Effector CD8-positive, alpha-beta T cell (primary cell): ENCODE measurements at places on chromosomes 5 and 9.

GRCh38 chr5:53900677-53901076 is 340.2 kb downstream of the NDUFS4 start:
- no peak for DNase-seq

GRCh38 chr9:92968081-92968480 is 20.8 kb downstream of the FGD3 start:
- no peak for DNase-seq

- DNase-seq, result no peak
Observed at GRCh38 chr9:134360897-134361296, 34.6 kb downstream of the RXRA start.

DNA sequence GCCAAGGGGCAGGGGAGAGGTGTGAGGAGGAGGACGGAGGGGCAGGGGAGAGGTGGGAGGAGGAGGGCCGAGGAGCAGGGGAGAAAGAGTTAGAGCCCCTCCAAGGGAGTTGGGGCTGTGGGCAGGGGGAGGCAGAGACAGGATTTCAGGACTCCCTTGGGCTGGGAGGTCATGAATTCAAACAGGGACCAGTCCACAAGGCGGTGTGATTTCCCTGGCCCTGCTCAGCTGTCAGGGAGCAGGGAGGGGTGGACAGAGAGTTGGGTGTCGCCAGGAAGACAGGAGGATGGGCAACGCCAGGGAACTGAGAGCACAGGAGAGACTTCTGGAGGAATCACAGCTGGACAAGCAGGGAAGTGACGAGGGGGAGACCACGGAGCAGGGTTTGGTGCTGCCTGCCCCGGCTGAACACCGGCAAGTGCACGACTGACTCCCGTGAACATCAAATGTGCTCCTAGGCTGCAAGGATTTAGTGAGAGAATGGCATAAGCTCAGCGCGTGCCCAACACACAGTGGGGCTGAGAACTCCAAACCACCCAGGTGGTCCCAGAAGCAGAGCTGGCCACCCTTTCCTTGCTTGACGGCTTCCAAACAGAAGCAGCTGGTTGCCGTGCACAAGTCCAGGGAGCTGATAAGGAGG is 17.8 kb upstream of the OLFM1 start:
- no peak for DNase-seq

DNA sequence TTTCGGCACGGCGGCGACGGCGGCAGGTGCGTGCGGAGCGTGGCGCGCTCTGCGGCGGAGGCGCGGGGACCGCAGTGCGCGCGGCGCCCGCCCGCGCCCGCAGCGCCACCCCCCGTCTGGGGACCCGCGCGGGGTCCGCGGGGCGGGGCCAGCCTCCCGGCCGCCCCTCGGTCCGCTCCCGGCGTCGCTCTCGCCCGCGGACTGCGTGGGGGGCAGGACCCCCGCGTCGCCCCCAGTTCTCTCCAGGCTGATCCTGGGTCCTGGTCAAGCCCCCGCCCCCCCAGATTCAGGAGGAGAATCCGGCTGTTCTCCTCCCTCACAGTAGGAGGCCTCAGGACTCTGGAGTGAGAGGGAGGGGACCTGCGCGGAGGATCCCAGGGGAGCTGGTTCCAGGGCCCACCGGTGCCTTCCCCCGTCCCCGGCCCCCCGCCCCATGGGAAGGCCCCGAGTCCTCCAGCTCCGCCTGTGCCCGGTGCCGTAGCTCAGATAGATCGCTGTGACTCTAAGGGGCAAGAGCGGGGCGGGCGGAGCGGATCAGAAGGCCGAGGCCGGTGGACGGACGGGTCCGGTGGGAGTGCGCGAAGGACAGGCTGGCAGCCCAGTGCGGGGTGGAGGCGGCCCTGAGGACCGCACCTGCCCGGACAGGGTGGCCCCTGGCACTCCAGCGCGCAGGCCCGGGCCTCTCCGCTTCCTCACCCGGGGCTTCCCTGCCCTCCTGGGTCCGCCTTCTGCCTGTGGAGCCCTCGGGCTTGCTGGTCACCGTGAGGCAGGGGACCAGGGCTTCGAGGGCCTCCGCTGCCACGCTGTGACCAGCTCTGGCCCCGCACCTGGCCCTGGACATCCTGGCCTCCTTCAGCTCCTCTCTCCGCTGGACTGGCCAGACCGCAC is at the start of gene RNF208:
Gene RNF208, minus strand, starts transcription at position 51 of the 888 bp plus-strand sequence. CDS start 1,028 bp downstream, outside the sequence.
- DNase-seq, result no peak

- no peak for DNase-seq
Observed at GRCh38 chr5:174533751-174534241, 190.6 kb upstream of the MSX2 start.

DNA sequence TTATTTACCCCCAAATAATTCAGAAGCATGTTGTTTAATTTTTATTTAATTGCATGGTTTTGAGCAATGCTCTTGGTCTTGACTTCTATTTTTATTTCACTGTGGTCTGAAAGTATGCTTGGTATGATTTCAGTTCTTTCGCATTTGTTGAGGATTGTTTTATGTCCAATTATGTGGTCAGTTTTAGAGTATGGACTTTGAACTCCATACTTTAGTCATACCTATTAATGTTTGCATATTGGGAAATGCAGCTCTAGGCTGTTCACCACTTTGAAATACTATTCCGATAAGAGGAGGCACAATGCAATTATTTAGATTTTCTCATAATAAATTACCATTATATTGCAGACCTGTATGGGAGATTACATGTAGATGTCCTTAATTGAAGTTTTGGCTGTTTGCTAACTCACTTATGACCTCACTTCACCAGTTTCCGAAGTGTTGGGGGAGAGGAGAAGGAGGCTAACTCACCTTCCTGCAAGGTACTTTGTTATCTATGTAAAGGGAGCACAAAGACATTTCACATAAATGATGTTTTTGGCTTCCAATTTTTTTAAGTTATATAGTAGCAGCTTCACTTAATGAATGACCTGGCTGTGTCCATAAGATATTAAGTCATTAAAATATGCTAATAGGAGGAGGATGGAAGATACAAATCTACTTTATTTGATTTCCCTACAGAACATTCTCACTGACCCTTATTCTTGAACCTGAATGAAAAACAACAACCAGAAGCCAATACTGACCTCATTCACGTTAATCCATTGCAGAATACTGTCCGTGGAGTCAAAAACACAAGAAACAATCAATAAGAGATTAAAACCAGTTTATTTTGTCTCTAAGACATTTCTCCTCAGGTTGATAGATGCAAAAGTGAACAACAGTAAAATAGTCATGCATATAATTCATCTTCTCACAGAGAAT is 970.3 kb upstream of the ARRDC3 start:
- DNase-seq, result no peak

GRCh38 chr5:175129121-175129520 is 314.9 kb downstream of the DRD1 start:
- DNase-seq, result no peak
